ENCODE measurements at places on chromosomes 1 and 21. TPM values are rescaled to one million over a fixed set of nuclear protein-coding genes. Genes with fewer than 3 reads are reported as not detected.
A peak's percentile ranks its signal among the peaks of the same experiment; 100 is the strongest.

LCE3E gene
- total RNA-seq: not detected

DNA sequence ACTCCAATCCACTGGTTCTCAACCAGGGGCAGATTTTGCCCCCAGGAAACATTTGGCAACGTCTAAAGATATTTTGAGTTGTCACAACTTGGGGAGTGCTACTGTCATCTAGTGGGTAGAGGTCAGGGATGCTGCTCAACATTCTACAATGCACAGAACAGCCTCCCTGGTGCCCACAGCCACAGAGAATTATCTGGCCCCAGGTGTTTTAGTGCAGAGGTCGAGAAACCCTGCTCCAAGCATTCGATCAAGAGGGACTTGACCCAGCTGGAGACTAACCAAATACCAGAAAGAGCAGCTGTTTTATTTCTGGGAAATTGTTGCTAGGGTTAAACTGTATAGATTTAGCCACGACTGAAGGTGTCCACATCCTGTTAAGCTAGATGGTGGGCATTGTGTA is 19.2 kb downstream of the CD247 start:
- peaks cover 29% of the 10 kb centered on the region for H3K36me3 ChIP-seq
- H3K4me1 ChIP-seq: peaks cover 97% of the 10 kb centered on the region
- no peaks in the 10 kb centered on the region for H3K27me3 ChIP-seq
- no peak for DNase-seq
- peak overlapping the region; percentile 87 for H3K27ac ChIP-seq

GRCh38 chr1:94105957-94106529 is 14.9 kb downstream of the ABCA4 start:
- peaks cover 18% of the 10 kb centered on the region for H3K27me3 ChIP-seq
- DNase-seq: no peak
- no peaks in the 10 kb centered on the region for H3K36me3 ChIP-seq
- no peak overlapping the region for H3K27ac ChIP-seq

DNA sequence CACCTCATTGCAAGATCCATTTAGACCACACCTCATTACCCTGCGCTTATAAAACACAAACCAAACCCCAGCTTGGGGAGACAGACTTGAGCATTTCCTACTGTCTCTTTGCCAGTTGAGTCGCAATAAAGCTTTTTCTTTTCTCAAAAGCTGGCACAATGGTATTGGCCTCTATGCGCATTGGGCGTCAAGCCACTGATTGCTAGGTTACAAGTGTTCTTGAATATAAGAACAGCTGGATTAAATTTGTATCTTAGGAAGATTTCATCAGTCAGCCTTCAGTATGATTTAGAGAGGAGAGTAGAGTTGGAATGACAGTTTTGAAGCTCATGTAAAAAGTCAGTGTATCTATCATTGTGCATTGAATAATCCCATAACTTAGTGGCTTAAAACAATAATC is 84.9 kb upstream of the RAB4A start:
- H3K27ac ChIP-seq: no peak overlapping the region
- H3K27me3 ChIP-seq: no peaks in the 10 kb centered on the region
- DNase-seq: no peak
- no peaks in the 10 kb centered on the region for H3K36me3 ChIP-seq
- H3K4me3 ChIP-seq: no peak overlapping the region

- H3K4me3 ChIP-seq: no peak overlapping the region
- peaks cover 62% of the 10 kb centered on the region for H3K4me1 ChIP-seq
- DNase-seq: no peak
- H3K36me3 ChIP-seq: no peaks in the 10 kb centered on the region
- peak overlapping the region; percentile 88 for H3K27ac ChIP-seq
These were observed 158.8 kb downstream of the TOMM20 start for GRCh38 chr1:234969581-234970400.

DNA sequence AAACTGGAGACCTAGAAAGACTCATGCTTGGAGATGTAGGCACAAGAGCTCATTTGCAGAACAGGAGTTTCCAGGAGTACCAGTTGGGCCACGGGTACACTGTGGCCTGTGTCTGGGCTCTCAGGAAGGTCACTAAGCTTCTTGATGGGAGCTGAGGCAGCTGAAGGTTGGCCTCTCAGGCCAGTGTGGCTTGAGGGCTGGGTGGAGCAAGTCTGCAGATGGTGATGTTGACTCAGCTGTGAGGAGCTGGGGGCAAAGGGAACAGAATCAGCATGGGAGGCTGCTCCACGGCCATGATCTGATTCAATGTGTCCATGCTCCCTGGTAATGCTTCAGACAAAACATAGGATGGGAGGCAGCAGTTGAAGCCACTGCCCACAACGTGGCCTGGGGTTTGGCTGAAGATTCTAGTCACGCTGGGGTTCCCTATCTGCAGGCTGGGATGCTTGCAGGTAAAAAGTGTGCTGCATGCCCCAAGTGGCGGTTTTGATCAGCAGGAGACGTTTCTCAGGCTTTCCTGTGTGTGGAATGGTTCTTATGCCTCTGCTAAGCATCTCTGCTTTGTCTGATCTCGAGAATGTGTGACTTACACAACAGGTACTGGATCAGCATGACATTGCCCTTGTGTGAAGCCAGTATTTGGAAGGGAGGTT is 15.4 kb upstream of the TENT5C start:
- DNase-seq: no peak
- no peak overlapping the region for H3K27ac ChIP-seq
- H3K4me3 ChIP-seq: no peak overlapping the region
- peaks cover 2% of the 10 kb centered on the region for H3K27me3 ChIP-seq
- H3K4me1 ChIP-seq: no peaks in the 10 kb centered on the region
- H3K36me3 ChIP-seq: no peaks in the 10 kb centered on the region

- peak; percentile 52 for DNase-seq
- H3K36me3 ChIP-seq: no peaks in the 10 kb centered on the region
- peaks cover 80% of the 10 kb centered on the region for H3K27me3 ChIP-seq
These were observed 8.2 kb downstream of the SIM2 start for GRCh38 chr21:36706951-36707762.

DNA sequence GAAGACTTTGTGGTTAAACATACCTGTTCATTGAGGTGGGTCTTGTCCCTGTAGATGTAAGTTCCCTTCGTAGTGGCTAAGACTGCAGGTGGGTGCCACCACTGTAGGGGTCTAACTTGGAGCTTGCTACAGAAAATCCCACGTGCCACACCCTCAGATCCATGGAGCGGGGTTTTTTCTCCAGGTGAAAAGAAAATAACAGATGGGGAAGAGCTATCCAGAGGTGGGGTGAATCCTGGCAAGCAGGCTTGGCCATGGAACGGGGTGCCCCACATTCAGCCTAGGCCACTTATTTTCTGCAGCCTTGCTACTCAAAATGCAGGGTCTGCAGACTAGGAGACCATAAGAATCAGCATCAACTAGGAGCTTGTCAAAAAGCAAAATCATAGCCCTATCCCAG is 24.0 kb downstream of the EXOC8 start:
- H3K27me3 ChIP-seq: no peaks in the 10 kb centered on the region
- H3K4me1 ChIP-seq: no peaks in the 10 kb centered on the region
- no peak for DNase-seq
- H3K36me3 ChIP-seq: no peaks in the 10 kb centered on the region
- H3K4me3 ChIP-seq: no peak overlapping the region

FOXE3 gene
- not detected for total RNA-seq

- H3K4me3 ChIP-seq: no peak overlapping the region
- H3K36me3 ChIP-seq: no peaks in the 10 kb centered on the region
- H3K4me1 ChIP-seq: no peaks in the 10 kb centered on the region
- no peaks in the 10 kb centered on the region for H3K27me3 ChIP-seq
- no peak overlapping the region for H3K27ac ChIP-seq
These were observed 358.5 kb downstream of the GPATCH2 start for GRCh38 chr1:217272385-217272784.

KCNJ9 gene
- not detected for total RNA-seq

DNA sequence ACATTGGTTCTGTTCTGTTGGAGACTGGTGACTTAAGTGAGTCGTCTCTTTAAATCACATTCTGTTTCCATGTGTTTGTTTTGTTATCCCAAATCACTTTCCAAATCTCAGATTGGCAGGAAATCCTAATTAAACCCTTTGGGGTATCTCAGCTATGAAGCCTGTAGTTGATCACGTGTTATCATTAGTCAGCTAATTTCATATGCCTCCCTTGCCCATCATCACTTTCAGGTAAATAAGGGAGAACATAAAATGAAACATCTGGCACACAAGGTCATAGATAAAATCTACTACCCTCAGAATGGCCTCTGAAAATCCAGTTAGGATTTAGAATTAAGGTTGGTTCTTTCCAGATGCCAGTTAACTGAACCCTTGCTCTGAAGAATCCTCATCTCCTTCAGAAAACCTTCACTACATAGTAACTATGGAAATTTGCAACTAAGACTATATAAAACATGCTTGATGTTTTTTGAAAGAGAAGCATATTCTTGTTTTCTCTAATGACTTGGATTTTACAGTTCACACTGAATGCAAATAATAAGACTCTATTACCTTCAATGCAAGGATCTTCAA is 401.5 kb downstream of the DSCAM start:
- no peaks in the 10 kb centered on the region for H3K27me3 ChIP-seq
- H3K4me1 ChIP-seq: no peaks in the 10 kb centered on the region
- no peak overlapping the region for H3K27ac ChIP-seq
- H3K4me3 ChIP-seq: no peak overlapping the region
- no peak for DNase-seq

DNA sequence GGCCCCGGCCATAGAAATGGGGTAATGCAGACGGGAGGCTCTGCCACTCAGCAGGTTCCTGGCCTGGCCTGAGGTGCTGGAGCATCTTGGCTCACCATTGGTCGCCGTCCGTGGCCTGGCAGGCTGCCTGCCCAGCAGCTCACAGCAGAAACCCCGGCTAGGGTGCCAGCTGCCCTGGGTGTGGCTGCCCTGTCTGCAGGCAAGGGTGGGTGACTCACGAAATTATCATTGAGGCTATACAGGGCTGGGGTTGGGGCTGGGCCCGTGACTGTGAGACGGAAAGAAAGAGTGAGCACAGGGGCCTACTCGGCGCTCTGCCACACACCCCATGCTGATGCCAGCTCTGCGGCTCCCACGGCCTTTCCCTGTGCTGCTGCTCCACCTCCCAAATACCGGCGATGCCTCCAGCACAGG is 8.0 kb upstream of the PKP1 start:
- H3K36me3 ChIP-seq: no peaks in the 10 kb centered on the region
- no peak for DNase-seq
- H3K27ac ChIP-seq: no peak overlapping the region
- peaks cover 7% of the 10 kb centered on the region for H3K27me3 ChIP-seq
- H3K4me3 ChIP-seq: no peak overlapping the region

DNA sequence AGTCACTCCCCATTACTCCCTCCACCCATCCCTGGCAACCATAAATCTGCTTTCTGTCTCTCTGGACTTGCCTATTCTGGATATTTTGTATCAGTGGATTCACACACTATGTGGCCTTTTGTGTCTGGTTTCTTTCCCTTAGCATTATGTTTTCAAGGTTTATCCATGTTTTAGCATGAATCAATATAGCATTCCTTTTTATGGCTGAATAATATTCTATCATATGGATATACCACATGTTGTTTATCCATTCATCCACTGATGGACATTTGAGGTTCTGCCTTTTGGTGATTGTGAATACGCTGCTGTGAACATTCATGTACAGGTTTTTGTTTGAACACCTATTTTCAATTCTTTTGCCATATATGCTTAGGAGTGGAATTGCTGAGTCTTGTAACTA is 140.4 kb downstream of the ZMYM4 start:
- no peaks in the 10 kb centered on the region for H3K27me3 ChIP-seq
- no peak overlapping the region for H3K4me3 ChIP-seq
- DNase-seq: no peak

- peak; percentile 5 for DNase-seq
- no peak overlapping the region for H3K27ac ChIP-seq
- peak overlapping the region; percentile 53 for H3K4me3 ChIP-seq
- peaks cover 58% of the 10 kb centered on the region for H3K27me3 ChIP-seq
- peaks cover 15% of the 10 kb centered on the region for H3K4me1 ChIP-seq
These were observed 120.8 kb upstream of the RRP15 start for GRCh38 chr1:218164111-218164929.

DNA sequence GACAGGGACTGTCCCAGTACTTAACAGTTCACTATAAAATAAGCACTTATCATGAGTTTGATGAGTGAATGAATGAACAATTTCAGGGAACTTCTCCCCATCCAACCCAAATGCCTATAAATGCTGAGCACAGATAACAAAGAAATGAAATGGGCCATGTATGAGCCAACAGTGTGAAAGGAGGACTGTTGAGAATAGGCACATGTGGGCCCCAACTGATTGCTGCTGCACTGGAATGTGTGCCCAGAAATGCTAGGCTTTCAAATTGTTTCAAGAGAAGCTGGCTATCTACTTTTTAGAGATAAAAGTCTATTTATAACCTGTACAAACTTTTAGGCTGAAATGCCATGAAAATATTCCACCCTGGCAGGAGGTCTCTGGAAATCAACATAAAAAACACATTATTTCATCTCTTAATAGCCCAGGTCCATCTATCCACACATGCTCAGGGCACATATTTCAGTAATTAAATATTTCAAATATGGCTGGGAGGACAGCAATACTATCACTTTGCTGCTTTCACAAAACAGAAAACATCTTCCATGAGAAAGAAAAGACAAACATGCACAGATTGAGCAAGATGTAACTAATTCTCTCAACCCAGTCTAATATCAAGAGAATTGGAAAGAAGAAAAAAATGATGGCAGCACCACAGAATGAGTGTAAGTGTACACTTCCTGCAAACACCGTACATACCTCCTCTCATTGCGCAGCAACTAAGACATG is 49.8 kb downstream of the COLGALT2 start:
- H3K27ac ChIP-seq: no peak overlapping the region
- H3K27me3 ChIP-seq: peaks cover 10% of the 10 kb centered on the region
- no peak overlapping the region for H3K4me3 ChIP-seq
- peaks cover 8% of the 10 kb centered on the region for H3K4me1 ChIP-seq
- no peaks in the 10 kb centered on the region for H3K36me3 ChIP-seq

DNA sequence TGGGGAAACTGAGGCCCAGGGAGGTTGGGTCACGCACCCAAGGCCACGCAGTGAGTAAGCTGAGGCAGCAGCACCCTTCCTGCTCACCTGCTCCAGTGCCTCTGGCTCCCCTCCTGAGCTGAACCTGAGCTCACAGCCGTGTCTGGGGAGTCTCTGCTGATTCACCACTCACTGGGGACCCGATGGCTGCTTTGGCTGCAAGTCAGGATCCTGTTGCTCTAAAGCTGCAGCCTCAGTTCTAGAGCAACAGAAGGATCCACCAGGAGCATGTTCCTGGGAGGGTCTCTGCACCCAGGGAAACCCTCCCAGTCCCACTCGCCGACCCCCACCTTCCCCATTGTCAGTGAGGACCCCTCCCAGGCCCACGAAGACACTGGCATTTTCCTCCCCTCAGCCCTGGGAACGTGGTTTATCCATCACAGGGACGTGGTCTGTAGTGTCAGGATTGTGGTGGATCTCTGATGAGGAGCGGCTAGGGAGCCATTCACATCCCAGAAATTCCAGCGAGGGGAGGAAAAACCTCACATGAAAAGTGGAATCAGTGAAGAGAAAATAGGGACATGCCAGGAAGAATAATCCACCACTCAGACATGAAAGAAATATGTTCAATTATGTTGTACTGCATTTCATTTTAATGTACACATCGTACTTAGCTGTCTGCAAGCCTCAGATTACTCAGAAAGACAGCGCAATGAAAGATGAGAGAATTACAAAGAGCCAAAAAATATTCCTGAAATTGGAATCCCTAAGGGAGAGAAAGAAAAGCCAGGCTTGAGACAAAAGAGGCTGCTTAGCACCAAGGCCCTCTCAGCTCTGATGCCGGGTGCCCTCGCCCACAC is 447.2 kb downstream of the MATN1 start:
- no peak overlapping the region for H3K27ac ChIP-seq
- H3K4me3 ChIP-seq: no peak overlapping the region

PRDM16 gene
- 0.20 TPM for total RNA-seq

SZT2 gene
- total RNA-seq: 26.6 TPM
